ENCODE measurements at places on chromosomes 7 and 10.

- no peak for DNase-seq
Measured at GRCh38 chr10:90168244-90168643, 466.9 kb downstream of the KIF20B start.

DNA sequence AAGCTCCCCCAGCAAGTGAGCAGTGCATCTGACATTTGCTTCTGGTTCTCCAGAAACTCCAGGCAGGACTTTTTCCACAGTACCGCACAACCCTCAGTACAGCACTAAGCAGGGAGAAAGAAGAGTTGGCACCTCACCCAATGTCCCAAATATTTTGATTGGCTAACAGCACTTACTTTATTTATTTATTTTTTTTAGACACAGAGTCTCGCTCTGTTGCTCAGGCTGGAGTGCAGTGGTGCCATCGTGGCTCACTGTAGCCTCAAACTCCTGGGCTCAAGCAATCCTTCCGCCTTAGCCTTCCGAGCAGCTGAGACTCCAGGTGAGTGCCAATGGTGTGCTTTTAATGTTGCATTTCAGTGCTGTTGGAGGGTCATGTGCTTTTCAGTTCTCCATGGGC lies 200.3 kb upstream of the ZMIZ1 start:
- DNase-seq, result no peak

- DNase-seq, result peak; percentile 79
Measured at GRCh38 chr7:79876848-79877252, 257.8 kb upstream of the GNAI1 start.

GRCh38 chr7:106231856-106232490 lies 52.8 kb downstream of the NAMPT start:
- DNase-seq, result no peak

DNA sequence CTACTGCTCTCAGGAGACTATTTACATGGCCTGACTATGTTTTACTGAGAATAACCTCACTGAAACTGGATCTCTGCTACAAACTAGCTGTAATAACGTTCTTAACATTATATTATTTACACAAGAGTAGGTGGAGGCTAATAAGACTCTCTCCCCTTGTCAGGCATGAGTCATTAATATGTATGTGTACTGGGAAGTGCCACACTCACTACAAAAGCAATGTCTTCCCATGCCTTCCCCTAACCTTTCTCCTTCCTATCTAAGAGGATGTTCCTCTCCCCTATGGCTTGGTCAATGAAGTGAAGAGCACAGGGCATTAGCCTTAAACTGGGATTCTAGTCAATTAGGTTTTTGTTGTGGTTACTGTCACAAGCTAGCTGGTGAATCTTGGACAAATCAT lies 147.9 kb downstream of the DGKB start:
- peak; percentile 66 for DNase-seq

DNA sequence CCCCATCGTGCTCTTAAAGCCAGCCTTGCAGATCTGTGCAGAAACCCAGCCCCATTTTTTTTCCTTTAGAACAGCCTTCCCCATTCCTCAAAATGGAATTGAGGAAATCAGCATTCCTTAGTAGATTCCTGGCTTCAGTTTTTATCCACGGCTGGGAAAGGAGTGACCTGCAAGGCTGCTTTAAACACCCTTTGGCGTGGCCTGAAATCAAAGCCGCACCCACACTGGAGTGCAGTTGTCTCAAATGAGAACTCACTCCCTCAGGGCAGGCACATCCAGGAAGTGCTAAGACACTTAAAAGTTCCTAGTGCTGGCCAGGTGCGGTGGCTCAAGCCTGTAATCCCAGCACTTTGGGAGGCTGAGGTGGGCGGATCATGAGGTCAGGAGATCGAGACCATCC lies 34.8 kb downstream of the HTR5A start:
- no peak for DNase-seq

DNA sequence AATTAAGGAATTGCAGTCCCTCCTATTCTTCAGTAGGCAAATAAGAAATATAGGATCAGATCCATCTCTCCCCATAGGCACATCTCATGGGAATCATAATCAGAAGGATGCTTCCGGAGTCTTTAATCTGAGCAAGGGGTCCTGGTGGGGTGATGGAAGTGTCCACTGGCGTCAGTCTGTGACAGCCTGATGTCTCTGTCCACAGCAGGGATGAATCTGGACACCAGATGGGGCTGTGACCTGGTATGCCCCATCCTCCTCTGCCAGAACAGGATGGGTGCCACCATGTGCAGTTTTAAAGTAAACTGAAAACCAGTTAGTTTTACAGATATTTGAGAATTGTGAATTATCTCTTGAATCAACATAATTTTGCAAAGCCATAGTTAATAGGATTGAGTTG lies 148.7 kb downstream of the C1GALT1 start:
- no peak for DNase-seq

DNA sequence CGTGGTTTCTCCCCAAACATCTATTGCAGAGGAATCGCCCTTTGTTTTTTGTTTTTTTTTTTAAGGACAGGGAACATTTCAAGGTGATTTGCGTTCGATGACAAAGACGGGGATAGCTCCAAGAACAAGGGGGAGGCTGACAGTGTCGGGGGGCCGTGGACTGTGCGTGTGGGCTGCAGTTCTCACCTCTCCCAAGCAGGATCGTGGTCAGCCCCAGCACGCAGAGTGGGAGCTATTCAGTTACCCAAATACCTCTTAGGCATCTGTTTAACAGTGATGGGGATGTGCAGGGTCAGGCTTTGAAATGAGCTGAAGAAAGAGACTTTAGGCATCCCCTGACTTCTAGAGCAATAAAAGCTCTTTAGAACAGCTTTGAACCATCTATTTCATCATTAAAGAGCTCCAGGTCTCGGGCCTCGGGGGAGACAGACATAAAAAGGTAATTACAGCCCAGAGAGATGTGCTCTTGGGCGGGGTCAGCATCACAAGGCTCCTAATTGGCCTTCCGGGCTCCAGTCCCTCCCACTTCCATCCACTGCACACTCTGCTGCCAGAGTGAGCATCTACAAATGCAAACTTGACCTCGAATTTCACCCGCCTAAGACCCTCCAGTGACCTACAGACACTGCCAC lies 97.3 kb downstream of the MYL10 start:
- DNase-seq, result no peak

GRCh38 chr7:70660154-70660818 lies 471.7 kb upstream of the GALNT17 start:
- DNase-seq, result no peak

GRCh38 chr10:54985732-54986131 lies 184.7 kb upstream of the PCDH15 start:
- no peak for DNase-seq

DNA sequence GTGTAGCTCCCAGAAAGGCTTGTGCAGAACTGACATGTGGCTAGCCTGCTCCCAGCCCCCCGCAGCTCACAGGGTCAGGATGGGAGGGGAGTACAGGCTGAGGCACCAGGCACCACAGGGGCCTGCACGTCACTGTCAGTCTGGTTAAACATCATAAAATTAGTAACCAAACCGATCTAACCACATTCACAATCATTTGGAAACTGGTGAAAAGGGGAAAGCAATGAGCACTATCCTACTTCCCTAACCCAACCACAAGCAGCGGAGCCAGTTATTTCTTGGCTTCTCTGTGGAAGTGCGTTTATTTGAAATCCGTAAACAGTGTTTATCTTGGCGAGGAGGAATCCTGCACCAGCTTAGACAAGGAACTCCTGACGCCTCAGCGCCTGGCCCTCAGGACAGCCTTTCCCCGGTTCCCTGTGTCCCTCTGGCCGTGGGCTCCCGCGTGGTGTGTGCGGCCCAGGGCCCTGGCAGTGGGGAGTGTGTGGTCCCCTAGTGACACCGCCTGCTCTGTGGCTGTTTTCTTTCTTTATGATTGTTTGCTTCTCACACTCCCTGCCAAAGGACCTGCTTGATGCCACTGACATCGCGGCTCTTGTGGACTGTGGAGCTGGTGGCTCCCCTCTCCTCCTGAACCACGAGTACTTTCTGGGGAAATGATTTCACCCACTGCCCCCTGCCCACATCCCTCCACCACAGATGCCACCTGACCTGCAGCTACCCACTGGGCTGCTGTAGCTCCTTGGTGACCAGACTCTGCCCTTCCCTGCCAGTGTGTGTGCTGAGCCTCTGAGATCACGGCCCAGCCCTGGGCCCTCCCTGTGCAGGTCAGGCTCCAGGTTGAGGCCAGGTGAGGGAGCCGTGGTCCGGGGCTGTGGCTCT lies 38.0 kb downstream of the INPP5A start:
- DNase-seq, result peak; percentile 82

DNA sequence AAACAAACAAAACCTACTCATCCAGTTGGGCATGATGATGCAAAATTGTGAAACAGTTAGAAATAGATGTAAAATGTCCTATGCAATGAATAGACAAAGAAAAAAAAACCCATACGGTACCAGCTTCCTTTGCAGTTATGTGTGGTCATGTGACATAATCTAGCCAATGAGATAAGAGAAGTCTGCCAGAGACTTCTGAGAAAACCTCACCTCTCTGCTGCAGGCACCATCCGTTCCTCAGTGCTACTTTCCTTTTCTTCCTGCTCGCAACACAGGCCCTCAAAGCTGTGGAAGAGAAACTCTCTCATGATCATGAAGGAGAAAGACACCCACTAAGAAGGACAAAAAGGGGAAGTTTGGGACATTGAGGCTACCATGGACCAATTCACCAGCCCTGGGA lies 76.8 kb upstream of the CARD11 start:
- DNase-seq, result no peak

GRCh38 chr10:57699944-57700343 lies 567.8 kb downstream of the IPMK start:
- peak; percentile 10 for DNase-seq

DNA sequence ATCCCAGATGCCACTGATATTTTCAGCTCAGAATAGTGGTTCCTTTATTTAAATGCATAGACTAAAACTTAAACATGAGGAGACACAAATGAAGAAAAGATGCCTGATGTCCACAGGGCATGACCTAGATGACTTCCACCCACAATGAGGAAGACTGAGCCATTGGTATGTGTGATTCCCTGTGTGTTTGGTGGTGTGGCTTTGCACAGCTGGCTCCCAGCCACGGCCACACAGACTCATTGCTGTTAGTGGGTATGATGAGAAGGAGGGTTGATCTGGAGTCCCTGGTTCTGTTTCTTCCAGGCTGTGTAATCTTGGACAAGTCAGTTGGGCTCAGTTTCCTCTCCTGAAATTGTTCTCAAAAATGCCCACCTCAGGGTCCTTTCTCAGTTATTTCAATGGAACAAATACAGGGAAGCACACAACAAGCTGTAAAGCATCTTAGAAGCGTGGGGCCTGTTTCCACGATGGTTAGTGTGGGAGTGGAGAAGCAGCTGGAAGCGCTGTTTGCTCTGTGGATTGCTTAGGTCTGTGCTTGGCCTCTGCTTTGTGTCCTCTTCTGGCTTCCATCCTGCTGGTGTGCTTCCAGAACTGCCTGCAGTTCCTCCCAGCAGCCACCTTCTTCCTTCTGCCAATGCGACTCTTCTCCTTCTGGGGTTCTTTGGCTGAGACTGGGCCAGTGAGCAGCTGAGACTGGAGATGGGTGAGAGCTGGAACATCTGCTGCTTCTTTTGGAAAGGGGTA lies 303.7 kb downstream of the BMPER start:
- DNase-seq, result peak; percentile 45

DNA sequence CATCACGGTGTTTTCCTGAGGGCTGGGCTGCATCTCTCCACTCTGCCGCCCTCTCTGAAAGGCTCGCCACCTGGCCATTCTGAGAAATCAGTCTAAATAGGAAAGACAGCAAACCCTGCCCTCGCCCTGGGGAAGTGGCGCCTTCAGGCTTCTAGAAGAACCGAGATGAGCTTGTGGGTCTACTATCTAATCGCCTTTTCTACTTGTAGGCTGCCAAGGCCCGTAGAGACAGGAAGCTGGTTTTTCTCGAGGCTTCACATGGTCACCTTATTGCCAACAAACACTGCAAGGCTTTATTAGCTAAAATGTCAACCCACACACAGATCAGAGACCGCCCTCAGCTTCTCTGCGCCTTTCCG lies 21.4 kb downstream of the LAT2 start:
- DNase-seq, result no peak

DNA sequence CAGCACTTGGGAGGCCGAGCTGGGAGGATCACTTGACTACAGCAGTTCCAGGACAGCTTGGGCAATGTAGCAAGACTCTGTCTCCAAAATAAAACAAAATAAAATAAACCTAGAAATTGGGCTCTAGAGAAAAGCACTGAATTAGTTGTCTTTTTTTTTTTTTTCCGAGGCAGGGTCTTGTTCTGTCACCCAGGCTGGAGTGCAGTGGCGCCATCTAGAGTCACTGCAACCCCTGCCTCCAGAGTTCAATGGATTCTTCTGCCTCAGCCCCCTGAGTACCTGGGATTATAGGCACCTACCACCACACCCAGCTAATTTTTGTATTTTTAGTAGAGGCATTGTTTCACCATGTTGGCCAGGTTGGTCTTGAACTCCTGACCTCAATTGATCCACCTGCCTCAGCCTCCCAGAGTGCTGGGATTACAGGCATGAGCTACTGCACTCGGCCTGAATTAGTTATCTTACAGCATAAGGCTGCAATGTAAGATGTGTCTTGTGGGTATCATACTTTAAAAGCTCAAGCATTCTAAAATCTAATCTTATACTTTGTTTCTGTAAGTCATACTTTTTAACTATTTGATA lies 12.8 kb downstream of the MEIG1 start:
- DNase-seq, result no peak

DNA sequence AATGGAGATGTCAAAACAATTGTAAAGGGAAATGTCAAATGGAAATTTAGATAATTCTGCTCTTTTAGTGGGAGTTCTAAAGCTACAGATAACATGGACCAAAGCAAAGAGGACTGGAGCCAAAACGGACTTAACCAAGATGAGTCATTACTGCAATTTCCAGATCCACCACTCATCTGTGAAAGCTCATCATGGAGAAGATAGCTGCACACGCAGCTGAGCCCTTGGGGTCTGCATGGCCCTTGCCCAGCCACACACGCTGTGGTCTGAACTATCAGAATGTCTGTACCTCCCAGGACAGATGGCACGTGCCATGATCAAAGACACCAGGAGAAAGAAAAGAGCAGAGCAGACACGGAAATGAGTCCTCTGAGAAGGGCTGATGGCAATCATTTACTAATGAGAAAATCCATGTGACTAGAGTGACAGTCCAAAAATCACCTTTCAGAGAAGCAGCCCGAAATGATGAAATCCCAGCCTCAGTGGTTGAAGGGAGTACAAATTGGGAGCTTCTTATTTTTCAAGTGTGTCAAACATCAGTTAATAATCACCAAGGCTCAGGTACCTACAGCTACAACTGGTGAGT lies 177.9 kb upstream of the MGMT start:
- no peak for DNase-seq

DNA sequence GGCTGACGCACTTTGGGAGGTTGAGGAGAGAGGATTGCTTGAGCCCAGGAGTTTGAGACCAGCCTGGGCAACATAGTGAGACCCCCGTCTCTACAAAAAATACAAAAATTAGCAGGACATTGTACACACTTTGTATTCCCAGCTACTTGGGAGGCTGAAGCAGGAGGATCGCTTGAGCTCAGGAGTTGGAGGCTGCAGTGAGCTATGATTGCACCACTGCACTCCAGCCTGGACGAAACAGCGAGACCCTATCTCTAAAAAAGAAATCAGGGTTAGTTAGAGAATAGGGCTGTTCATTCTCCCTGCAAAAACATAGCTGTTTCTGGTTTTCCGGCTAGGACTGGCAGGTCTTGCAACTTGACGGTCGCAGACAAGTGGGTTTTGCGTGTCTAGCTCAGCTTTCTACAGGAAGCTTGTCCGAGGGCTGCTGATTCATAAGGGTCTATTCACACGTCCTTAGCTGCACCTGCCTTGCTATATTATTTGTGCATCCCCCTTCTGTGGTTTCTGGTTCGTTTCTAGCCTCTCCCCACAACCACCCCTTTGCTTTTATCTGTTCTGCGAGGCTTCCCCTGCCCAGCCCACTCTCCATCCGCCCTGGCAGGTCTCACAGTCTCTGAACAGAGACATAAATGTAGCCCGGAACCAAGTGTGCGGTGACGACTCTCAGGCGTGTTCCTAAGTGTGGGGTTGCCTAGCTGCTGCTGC lies 10.7 kb downstream of the AMZ1 start:
- no peak for DNase-seq

Data from foreskin fibroblast (primary cell).